HFFc6 (cell line): ENCODE measurements at places on chromosomes 11 and 22.

DNA sequence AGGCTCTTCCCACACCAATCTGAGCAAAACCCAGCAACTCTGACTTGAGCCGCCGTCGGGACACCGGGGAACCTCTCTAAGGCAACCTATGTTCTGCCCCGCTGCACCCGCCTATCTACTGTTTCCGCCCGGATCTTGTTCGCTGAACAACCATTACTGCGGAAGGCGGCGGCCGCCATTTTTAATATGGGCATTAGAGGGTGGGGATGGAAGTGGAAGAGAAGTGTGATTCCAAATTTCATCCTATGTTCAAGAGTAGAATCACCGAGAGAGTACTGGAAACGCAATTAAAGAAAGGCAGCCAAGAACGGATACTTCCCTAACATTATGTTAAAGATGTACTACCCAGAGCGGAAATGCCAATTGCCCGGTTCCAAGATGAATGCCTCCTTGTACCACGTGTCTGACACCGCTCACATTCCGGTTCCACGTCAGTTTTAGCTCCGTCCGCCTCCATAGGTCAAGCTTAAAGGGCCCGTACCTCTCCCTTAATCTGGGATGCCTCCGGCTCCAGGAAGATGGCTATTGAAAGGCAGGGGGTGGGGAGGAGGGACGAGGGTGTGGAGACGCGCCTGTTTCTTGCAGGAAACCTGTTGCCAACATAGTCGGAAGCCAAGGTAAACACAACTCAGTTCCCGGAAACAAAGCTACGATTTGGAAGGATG, at the start of gene DPAGT1:
TSS of gene DPAGT1 (minus strand) at position 95 of the 665 bp plus-strand sequence. CDS start 198 bp downstream, outside the sequence.
- peak; percentile 97 for DNase-seq

DNA sequence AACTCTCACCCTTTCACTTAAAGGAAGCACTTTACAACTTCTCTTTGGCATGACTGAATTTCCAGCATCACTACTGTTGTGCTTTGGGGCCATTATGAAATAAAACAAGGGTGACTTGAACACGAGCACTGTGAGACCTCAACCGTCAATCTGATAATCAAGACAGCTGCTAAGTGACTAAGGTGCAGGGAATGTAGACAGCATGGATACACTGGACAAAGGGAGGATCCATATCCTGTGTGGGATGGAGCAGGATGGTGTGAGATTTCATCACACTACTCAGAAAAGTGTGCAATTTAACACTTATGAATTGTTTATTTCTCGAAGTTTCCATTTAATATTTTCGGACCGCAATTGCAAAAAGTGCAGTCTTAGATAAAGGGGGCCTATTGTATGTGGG, 16.1 kb upstream of the EXPH5 start:
- no peak for DNase-seq

GRCh38 chr11:111798279-111798678, 32.1 kb upstream of the PPP2R1B start:
- no peak for DNase-seq

- no peak for DNase-seq
These were observed 2.5 kb downstream of the CRKL start for GRCh38 chr22:20919718-20920117.

DNA sequence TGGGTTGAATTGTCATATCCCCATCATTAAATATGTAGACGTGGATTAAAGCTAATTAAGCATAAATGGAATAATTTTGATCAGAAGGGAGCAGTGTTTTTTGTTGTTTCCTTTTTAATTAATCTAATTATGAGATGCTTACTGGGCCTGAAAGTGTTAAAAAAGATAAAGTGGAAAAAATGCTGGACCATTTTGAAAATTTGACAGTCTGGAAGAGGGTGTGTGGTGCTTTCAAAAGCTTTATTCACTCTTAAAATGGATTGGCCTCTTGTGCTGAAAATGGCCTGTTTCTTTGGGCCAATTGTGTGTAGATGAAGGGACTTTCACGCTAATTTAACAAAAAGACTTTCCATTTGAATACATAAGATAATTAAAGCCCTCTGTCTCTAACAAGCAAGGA, 1.8 kb downstream of the TNRC6B start:
- DNase-seq, result no peak

DNA sequence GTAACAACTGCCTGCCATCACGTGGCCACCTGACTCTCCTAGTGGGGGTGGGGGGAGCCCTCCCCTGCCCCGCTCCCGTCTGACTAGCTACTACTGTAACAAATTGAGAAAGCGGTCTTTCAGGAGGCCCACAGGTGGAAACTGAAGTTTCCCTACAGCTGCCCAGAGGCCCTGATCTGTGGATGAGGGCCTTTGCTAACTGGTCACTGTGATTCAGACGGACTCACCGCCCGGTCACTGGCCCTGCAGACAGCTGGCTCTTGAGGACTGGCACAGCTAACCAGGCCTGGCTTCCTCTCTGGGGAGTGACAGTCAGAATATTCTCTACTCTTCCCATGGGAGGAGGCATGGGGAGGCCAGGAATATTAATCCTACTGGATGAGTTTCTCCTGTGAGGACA, 116.8 kb downstream of the ARHGAP8 start:
- DNase-seq, result no peak

- peak; percentile 2 for DNase-seq
These were observed 72.7 kb downstream of the SIK2 start for GRCh38 chr11:111674941-111675340.

- no peak for DNase-seq
These were observed 1.8 kb downstream of the PRAME start for GRCh38 chr22:22556995-22557925.

GRCh38 chr22:47369431-47370015, 607.1 kb downstream of the TBC1D22A start:
- no peak for DNase-seq

DNA sequence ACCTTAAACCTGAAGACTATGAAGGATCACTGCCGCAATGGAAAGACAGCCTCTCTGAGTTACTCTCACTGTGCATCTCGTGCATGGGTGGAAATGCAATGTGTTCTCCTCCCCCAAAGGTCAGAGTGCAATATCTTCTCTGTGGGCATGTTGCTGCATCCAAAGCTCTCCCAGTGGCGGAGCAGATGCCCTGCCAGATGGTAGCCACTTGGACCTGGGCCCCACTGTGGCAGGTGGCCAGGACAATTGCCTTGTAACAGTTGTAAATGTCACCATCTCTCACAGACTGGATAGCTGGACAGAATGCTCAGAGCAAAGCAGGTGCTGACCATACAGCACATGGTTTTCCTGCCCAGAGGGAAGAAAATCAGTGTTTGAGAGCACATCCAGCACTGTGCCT, 542.0 kb downstream of the FAM181B start:
- no peak for DNase-seq

DNA sequence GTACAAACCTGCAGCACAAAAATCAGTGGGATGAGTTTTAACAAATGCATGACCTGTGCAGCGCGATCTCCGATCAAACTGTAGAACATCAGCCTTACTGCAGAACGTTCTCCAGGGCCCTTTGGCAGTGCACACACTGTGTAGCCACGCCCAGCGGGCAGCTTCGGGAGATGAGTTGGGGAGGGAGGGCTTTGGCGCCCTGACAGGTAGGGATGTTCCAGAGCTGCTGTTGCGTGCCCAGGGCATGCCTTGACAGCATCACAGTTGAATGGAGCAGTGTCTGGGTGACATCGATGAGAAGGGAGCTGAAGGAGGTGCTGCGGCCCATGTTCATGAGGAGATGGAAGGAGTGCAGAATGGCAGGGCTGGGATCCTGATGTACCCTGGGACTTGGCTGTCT, 80.2 kb downstream of the TBC1D22A start:
- DNase-seq, result no peak

DNA sequence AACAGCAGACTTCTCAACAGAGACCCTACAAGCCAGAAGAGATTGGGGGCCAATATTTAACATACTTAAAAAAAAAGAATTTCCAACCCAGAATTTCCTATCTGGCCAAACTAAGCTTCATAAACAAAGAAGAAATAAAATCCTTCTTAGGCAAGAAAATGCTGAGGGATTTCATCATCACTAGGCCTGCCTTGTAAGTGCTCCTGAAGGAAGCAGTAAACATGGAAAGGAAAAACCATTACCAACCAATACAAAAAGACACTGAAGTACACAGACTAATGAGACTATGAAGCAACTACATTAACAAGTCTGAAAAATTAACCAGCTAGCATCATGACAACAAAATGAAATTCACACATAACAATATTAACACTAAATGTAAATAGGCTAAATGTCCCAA, 947.9 kb upstream of the CHORDC1 start:
- no peak for DNase-seq

DNA sequence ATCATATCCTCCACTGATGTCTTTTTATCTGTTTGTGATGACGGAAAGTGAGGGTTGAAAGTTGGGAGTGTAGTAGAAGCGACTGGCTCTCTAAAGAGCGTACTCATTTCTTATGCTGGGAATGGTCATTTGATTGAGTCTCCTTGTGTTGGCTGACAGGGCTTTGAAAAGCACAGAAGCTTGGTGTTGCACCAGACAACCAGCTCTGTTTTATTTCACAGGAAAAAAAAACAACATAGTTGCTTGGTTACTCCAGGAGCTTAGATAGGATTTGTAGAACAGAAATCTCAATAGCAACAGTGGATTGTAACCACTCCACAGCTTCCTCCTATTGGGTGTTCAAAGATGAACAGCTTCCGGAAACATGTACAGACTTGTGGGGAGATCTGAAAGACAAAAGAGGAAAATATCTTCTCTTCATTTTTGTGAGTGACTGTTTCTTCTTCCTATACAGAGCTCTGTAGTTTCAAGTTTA, 2.7 kb downstream of the RBM14 start:
- DNase-seq, result peak; percentile 75

DNA sequence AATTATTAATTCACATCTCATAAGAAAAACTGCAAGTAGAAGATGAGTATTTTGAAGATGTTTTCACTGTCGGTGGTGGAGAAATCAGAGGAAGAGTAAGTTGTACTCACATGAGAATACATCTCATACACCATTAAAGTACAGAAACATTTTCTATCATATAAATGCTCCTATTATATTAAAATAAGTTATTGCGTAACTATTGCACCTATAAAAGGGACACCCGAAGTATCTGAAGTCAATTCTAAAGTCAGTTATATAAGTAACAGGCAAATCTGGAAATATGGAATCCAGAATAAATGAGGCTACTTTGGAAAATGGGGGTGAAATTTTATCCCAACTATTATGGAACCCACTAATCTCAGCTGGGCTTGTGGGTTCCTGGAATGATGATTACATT, 103.3 kb downstream of the FAM76B start:
- no peak for DNase-seq

DNA sequence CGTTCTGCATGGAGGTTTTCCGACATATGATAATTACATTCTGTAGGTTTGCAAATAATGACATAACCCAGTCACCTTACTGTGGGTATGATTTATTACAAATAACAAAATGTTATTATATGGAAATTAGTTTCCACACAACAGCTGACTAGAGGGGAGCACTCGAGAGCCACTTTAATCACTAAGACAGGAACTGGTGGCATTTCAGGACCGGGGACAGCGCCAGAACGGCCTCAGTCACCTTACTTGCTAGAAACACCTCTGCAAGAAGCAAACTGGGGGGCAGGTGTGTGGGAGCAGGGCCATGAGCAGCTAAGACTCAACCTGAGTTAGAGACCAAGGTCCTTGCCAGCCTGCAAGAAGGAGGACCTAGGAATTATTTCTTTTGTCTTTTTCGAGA, 199.9 kb downstream of the DSCAML1 start:
- DNase-seq, result peak; percentile 5

GRCh38 chr22:17570851-17571631, 7.7 kb downstream of the SLC25A18 start:
- peak; percentile 92 for DNase-seq

DNA sequence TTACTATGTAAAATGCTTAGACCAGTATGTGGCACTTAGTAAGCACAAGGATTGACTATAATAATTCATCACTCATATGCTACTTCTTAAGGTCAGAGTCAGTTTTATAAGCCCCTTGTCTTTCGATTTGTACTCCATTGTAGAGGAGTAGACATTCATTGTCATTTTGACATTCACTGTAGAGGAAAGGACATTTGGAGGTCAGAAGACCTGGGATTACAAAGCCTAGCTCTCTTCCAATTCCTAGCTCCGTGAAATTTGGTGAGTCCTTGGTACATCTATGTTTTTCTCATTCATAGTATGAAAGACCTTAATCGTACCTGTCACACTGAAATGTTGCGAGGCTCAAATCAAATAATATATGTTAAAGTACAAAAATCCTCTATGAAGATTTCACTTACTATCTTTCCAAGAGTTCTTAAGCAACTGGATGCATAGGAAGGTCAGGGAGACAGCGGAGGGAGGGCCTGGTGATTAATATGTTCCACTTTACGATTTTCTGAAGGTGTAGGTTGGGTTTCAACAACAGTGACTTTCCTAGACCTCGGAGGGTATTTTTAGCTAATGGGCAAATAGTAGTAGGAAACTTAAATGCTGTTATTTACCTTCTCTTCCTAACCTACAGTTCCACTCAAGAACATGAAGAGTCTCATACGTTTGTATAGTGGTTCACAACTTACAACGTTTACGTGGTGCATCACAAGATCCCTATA, 1.4 kb upstream of the EMSY start:
- DNase-seq, result no peak

- no peak for DNase-seq
These were observed 3.3 kb upstream of the CRACR2B start for GRCh38 chr11:824292-824880.

- peak; percentile 66 for DNase-seq
These were observed 112.2 kb downstream of the SBF2 start for GRCh38 chr11:10181811-10182210.

DNA sequence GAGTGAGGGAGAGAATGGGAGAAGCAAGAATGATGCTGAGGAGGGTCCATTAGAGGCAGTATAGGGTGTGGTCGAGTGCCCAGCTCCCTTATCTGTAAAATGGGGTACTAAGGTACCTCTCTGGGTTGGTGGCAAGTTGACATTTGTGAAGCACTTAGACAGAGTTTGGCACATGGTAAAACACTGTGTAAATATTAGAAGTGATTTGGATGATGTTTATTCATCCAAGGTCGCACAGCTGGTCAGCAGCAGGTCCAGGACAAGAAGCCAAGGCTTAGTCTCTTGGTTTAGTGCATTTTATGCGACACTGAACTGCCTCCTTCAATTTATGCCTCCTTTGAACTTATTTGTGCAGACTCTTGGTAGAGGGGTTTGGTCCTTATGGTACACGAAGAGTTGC, 19.4 kb downstream of the KREMEN1 start:
- no peak for DNase-seq

DNA sequence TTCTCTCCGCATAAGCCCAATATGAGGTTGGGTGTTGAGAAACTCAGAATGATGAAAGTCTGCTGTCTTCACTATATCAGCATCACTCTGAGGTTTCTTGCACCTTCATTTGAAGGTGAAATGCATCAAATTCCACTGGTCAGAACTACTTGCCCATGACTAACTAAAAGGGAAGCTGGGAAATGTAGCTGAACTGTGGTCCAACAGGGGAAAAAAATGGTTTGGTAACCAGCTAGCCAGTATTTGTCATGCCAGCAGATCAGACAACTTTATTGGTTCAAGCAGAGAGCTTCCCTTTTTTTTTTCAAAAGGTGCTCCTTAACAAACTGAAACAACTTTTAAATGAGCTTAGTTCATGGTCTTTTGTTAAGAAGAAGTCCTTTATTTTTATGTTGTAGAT, 14.2 kb upstream of the PIK3C2A start:
- DNase-seq, result peak; percentile 71

DNA sequence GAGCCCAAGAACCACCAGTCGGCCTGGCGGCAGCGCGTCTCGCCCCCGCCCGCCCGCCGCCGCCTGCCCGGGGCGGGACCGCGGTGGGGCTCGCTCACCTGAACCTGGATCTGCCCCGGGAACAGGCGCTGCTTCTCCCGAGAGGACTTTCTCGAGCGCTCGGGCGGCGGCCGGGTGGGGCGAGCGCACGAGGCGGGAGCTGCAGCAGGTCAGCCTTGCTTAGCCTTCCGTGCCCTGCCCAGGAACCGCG, 133 bp downstream of the MYH9 start:
- no peak for DNase-seq
